CD4-positive, alpha-beta T cell (primary cell): ENCODE measurements at places on chromosomes 12 and 14. TPM values are rescaled to one million over a fixed set of nuclear protein-coding genes. Genes with fewer than 3 reads are reported as not detected.

CCDC85C gene
- 7.5 TPM for total RNA-seq

LRCOL1 gene
- total RNA-seq: not detected

- H3K36me3 ChIP-seq: no peaks in the 10 kb centered on the region
- DNase-seq: no peak
- no peak overlapping the region for H3K4me3 ChIP-seq
- H3K27ac ChIP-seq: no peak overlapping the region
- no peaks in the 10 kb centered on the region for H3K27me3 ChIP-seq
Observed at GRCh38 chr12:12779007-12779406, 6.5 kb upstream of the APOLD1 start.

- H3K27me3 ChIP-seq: peaks cover 17% of the 10 kb centered on the region
- H3K4me3 ChIP-seq: no peak overlapping the region
- H3K27ac ChIP-seq: no peak overlapping the region
Observed at GRCh38 chr12:122024132-122024785, 2.6 kb downstream of the BCL7A start.

GRCh38 chr12:12442548-12443071 lies 85.7 kb downstream of the BORCS5 start:
- H3K36me3 ChIP-seq: peaks cover 2% of the 10 kb centered on the region
- peak overlapping the region; percentile 83 for H3K27ac ChIP-seq
- no peaks in the 10 kb centered on the region for H3K27me3 ChIP-seq
- H3K4me3 ChIP-seq: no peak overlapping the region
